ENCODE measurements at places on chromosomes 1 and 21. TPM values are rescaled to one million over a fixed set of nuclear protein-coding genes. Genes with fewer than 3 reads are reported as not detected.

The SLC6A9 gene
- total RNA-seq: 30.1 TPM

The C4BPB gene
- total RNA-seq: not detected

The LAD1 gene
- 29.0 TPM for total RNA-seq

The FMN2 gene
- 0.61 TPM for total RNA-seq

The EFNA3 gene
- 3.9 TPM for total RNA-seq

The RAB4A gene
- 66.7 TPM for total RNA-seq

The MFAP2 gene
- total RNA-seq: 146 TPM

The UTS2 gene
- not detected for total RNA-seq

The KLF17 gene
- total RNA-seq: 0.09 TPM

The ACKR1 gene
- 0.26 TPM for total RNA-seq

The IFI44L gene
- not detected for total RNA-seq

The OR2T8 gene
- not detected for total RNA-seq

Data from H9 (cell line).